Karpas-422 (cell line): ENCODE measurements at places on chromosomes 16 and 17. TPM values are rescaled to one million over a fixed set of nuclear protein-coding genes. Genes with fewer than 3 reads are reported as not detected.

- H3K27ac ChIP-seq, result no peak overlapping the region
- H3K4me3 ChIP-seq, result no peak overlapping the region
- no peaks in the 10 kb centered on the region for H3K27me3 ChIP-seq
Measured at GRCh38 chr17:48841395-48841831, 10.6 kb downstream of the CALCOCO2 start.

DNA sequence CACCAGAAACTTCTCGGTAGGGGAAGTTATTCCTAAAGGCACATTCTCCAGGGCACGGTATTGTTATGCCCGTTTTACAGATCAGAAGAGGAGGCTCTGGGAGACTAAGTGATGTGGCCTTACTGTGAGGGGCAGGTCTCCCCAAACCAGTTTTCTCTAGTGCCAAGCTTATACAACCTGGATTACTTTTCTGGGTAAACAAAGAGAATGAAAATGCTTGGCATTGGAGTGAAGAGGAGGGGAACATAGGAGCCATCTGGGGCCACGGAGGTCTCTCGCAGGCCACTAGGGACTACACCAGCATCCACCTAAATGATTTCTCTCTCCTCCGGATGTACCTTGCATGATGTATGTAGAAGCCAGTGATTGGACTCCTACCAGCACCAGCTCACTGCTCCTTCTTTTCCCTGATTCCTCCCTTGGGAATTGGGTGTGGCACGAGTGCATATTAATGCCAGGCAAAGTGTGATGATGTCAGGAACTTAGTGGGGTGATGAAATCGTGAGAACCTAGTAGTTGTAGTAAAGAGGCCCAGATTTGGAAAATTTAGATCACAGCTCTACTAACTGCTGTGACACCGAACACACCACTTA is 674 bp downstream of the TOM1L1 start:
- H3K4me3 ChIP-seq, result no peak overlapping the region
- no peak overlapping the region for H3K27ac ChIP-seq
- H3K4me1 ChIP-seq, result no peaks in the 10 kb centered on the region
- DNase-seq, result no peak
- no peaks in the 10 kb centered on the region for H3K36me3 ChIP-seq

DNA sequence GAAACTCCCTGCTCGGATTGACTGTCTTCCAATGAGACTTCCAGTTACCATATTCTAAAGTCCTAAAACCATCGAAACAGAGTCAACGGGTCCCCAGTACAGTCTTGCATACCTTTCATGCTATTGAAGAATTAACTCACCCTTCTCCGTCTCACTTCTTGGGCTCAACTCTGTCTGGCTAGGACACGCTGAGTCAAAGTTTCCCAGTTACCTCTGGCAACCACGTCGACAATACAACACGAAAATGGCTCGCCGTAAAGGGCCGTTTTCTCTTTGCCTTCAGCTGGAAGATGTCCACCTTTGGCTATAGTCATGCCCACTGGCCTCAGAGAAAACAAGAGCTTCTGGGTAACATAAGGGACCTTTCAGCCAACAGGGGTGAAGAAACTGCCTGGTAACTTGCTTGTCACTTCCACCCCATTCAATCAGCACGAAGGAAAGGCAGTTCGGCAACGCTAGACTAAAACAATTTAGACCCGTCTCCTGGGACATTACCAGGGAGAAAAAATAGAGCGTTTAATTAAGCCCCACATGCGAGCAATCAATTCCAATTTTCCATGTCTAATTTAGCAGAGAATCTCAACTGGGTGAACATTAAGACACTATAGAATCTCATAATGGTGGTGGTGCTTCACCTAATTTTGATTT is 21.5 kb downstream of the KCNG4 start:
- H3K36me3 ChIP-seq, result no peaks in the 10 kb centered on the region
- H3K4me3 ChIP-seq, result no peak overlapping the region
- no peak overlapping the region for H3K27ac ChIP-seq
- no peaks in the 10 kb centered on the region for H3K4me1 ChIP-seq
- H3K27me3 ChIP-seq, result no peaks in the 10 kb centered on the region

- peak overlapping the region; percentile 27; the same call in 1 of the 2 replicates for H3K27ac ChIP-seq
- H3K4me3 ChIP-seq, result peak overlapping the region; percentile 99
- H3K27me3 ChIP-seq, result no peaks in the 10 kb centered on the region
Measured at GRCh38 chr17:29588562-29589411, 661 bp downstream of the GIT1 start.

GRCh38 chr17:1362964-1363363 is 37.1 kb downstream of the YWHAE start:
- peaks cover 36% of the 10 kb centered on the region for H3K4me1 ChIP-seq
- peaks cover 43% of the 10 kb centered on the region for H3K36me3 ChIP-seq
- H3K4me3 ChIP-seq, result no peak overlapping the region

DNA sequence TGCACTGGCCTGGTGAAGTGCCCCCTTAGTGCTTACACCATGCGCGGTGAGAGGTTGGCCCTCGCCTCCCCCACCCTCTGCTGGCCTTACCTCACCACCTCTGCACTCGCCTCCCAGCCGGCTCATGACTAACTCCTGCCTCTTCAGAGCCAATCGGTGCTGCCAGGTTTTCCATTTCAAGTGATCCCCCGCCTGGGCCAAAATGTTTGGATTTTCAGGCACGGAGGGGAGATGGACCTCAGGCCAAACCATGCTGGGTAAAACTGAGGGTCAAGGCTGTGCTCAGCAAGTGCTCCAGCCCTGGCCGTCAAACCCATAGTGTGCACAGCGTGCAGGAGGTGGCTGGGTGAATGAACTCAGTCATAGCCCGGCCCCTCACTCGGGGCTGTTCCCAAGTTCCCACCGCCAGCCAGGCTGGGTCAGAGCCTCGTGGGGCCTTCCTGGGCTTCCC is 175.4 kb downstream of the SEC14L1 start:
- no peaks in the 10 kb centered on the region; the same call in 1 of the 2 replicates for H3K27me3 ChIP-seq
- peaks cover 40% of the 10 kb centered on the region for H3K4me1 ChIP-seq
- H3K4me3 ChIP-seq, result no peak overlapping the region
- H3K27ac ChIP-seq, result no peak overlapping the region
- DNase-seq, result no peak

GRCh38 chr16:50568187-50568815 is 20.1 kb downstream of the NKD1 start:
- H3K4me1 ChIP-seq, result no peaks in the 10 kb centered on the region
- no peak overlapping the region for H3K27ac ChIP-seq
- DNase-seq, result no peak
- H3K36me3 ChIP-seq, result no peaks in the 10 kb centered on the region

- peak; percentile 74 for DNase-seq
- no peak overlapping the region for H3K27ac ChIP-seq
- peaks cover 69% of the 10 kb centered on the region for H3K4me1 ChIP-seq
- no peak overlapping the region for H3K4me3 ChIP-seq
- no peaks in the 10 kb centered on the region for H3K27me3 ChIP-seq
Measured at GRCh38 chr17:55549140-55549539, 37.9 kb upstream of the SMIM36 start.

DNA sequence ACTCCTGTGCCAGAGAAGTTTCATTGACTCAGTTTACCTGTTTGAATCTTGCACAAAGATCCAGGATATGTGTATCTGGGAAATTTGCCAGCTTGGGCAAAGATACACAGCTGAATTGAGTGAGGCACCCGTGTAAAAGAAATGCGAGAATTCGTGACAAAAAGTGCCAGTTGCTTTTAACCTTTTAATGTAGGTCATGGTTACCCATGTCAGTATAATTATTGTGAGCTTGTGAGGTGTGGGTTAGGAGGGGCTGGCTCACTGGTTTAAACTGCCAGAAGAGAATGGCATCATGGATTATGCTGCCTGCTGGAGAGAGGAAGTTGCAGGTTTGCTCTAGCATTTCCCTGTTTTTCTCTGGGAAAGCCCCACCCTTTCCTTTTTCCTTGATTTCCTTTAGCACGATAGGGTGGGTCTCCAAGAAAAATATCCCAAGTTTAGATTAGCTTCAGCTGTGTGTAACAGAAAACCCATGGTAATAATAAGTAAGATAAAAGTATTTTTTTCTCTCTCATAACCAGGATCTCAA is 24.8 kb upstream of the NDRG4 start:
- no peak overlapping the region for H3K27ac ChIP-seq
- DNase-seq, result no peak
- H3K27me3 ChIP-seq, result no peaks in the 10 kb centered on the region
- no peak overlapping the region for H3K4me3 ChIP-seq
- H3K36me3 ChIP-seq, result no peaks in the 10 kb centered on the region

- H3K36me3 ChIP-seq, result peaks cover 3% of the 10 kb centered on the region; the same call in 1 of the 2 replicates
- H3K4me3 ChIP-seq, result no peak overlapping the region
- DNase-seq, result no peak
- H3K4me1 ChIP-seq, result peaks cover 9% of the 10 kb centered on the region
- no peak overlapping the region for H3K27ac ChIP-seq
Measured at GRCh38 chr17:40825599-40825998, 3.2 kb upstream of the KRT10 start.

DNA sequence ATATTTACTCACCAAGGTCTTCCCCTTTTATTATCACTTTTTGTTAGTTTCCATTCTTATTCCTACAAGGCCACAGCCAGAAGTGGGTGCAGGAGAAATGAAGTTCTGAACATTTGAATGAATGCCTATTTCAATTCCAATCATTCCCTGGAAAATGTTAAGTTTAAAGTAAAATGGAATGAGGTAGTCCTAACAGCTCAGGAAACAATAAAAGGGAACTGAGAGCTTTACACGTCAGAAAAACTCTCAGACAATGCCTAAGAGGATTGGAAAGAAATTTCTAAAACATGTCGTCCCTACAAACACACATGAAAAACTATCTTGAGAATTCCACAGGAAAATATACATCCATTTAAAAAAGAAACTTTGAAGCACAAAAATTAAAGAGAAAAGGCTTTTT is 238.8 kb downstream of the STX8 start:
- no peak overlapping the region for H3K4me3 ChIP-seq
- no peaks in the 10 kb centered on the region for H3K27me3 ChIP-seq
- no peak for DNase-seq
- no peaks in the 10 kb centered on the region for H3K36me3 ChIP-seq
- no peak overlapping the region for H3K27ac ChIP-seq
- H3K4me1 ChIP-seq, result no peaks in the 10 kb centered on the region

- no peak overlapping the region for H3K4me3 ChIP-seq
- no peak overlapping the region for H3K27ac ChIP-seq
- no peak for DNase-seq
- no peaks in the 10 kb centered on the region for H3K36me3 ChIP-seq
Measured at GRCh38 chr17:55986817-55987216, 166.5 kb upstream of the ANKFN1 start.

AGRP gene
- not detected in 2 replicates for total RNA-seq

KRT20 gene
- total RNA-seq, result not detected in 2 replicates
